ENCODE measurements at places on chromosomes 3 and 15. TPM values are rescaled to one million over a fixed set of nuclear protein-coding genes. Genes with fewer than 3 reads are reported as not detected.

GRCh38 chr3:80993241-80993945 lies 768.1 kb downstream of the GBE1 start:
- no peak for DNase-seq

- DNase-seq: peak; percentile 40
Observed at GRCh38 chr15:84817466-84818081, 418 bp downstream of the ALPK3 start.

GRCh38 chr15:58491499-58492202 lies 59.9 kb downstream of the LIPC start:
- DNase-seq: no peak

DNA sequence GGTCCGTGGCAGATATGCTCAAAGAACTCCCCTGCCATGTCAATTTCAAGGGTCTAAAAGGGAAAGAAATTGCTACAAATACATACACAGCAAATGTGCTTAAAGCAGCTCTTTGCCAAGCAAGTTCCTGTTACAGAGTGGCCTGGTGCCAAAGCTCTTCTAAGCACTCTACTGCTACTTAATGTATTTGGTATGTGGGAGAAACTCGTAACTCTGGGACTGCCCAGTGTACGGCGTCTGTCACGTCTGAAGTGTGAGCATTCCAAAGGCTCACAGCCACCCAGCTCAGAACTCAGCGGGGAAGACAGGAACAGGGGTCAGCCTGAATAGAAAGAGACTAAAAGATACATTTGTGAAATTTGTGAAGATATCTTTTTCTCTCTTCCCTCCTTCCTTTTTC lies 54.6 kb downstream of the RBMS3 start:
- DNase-seq: peak; percentile 83

- no peak for DNase-seq
Observed at GRCh38 chr3:107208100-107208499, 169.1 kb upstream of the CCDC54 start.

DNA sequence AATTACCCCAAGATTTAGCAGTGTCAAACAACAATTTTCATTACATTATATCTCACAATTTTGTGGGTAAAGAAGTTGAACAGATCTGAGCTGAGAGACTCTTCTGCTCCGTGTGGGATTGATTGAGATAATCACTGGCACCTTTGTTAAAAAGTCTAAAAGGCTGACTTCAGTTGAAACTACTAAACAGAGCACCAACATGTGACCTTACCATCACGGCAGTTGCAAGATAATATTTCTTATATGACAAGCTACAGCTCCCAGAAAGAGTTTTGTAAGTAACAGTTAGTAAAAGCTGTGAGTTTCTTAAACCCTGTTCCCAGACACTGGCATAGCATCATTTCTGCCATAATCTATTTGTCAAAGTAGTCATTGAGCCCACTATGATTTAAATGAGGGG lies 25.0 kb downstream of the CGGBP1 start:
- no peak for DNase-seq

DNA sequence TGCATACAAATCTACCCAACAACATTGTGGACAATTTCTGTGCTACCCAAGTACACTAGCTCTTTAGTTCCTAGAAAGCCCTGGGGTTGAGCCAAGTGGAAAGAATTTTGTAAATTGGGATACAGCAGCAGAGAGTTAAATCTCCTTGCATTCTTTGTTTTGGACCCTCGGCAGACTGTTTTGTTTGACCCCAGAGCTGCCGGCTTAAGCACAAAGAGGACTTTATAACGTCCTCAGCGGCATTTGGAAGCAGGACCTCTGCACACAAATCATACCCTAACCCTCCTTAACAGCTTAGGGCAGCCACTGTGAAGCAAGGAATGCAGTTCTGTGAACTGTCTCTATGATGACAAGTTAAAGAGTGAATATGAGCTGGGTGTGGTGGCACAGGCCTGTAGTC lies 415.3 kb downstream of the CNTN4 start:
- no peak for DNase-seq

- DNase-seq: no peak
Observed at GRCh38 chr3:43503067-43503728, 118.6 kb downstream of the ANO10 start.

- DNase-seq: no peak
Observed at GRCh38 chr3:18825665-18826064, 322.6 kb upstream of the KCNH8 start.

- no peak for DNase-seq
Observed at GRCh38 chr15:69744391-69745162, 292.0 kb downstream of the RPLP1 start.

- no peak for DNase-seq
Observed at GRCh38 chr3:37912052-37912733, 50.5 kb downstream of the CTDSPL start.

GRCh38 chr3:98986073-98986472 lies 84.6 kb upstream of the DCBLD2 start:
- no peak for DNase-seq

DNA sequence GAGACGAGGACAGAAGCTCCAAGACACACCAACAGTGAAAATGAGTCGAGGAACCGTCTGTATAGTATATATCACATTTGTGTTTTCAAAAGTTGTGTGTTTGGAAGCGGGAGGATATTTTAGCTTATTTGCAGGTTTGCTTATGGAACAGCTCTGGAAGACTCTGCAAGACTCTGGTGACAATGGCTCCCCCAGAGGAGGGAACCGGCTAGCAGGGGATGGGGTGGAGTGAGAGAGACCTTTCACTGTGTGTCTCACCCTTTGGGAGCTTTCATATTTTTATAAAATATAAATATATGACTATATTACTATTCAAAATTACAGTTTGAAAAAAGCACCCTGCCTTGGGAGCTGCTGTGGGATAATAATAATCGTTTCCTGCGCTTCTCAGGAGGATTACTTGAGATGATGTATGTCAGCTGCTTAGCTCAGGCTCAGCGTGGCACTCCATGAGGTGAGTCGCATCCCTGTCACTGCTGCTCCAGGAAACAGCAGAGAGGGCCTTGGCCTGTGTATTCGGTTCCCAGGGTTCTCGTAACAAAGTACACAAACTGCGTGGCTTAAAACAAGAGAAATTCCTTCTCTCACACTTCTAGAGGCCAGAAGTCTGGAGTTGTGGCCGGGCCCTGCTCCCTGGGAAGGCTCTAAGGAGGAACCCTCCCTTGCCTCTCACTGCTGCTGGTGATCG lies 183.9 kb downstream of the FAM43A start:
- no peak for DNase-seq

- DNase-seq: peak; percentile 88
Observed at GRCh38 chr3:12868039-12869034, 27.0 kb upstream of the RPL32 start.

- DNase-seq: peak; percentile 71
Observed at GRCh38 chr15:68210821-68211655, 5.9 kb upstream of the CALML4 start.

GRCh38 chr15:39874890-39875549 lies 45.0 kb downstream of the GPR176 start:
- no peak for DNase-seq

DNA sequence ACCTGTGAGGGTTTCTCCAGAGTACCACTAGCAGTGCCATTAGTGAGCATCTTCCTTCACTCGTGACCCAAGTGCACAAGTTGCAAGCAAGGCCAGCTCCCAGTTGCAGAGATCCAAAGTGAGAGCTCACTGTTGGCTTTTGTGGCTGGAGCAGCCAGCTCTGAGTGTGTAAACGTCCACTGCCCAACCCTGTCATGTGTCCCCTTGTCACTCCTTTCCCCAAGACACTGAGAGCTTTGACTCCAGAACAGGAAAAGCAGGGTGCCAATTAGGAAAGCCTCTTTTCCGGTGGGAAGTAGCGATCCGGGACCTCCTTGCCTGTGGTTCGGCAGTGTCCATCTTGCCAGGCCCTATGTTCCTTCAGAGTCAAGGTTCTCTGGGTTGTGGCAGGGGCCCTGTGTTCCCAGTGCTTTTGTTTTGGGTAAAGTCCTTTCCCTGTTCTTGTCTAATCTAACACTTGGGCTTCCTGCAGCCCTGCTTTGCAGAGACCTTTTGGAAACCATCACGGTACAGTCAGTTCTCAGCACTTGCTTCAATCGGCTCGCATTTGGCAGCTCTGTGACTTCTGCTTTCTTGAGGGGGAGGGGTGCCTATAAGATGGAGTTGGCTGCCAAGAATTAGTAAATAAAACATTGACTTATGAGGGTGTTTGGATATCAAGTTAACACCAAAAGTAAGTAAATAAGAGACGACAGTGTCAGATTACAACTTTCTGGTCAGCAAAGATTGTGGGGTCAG lies 90.5 kb downstream of the DNASE1L3 start:
- peak; percentile 58 for DNase-seq

DNA sequence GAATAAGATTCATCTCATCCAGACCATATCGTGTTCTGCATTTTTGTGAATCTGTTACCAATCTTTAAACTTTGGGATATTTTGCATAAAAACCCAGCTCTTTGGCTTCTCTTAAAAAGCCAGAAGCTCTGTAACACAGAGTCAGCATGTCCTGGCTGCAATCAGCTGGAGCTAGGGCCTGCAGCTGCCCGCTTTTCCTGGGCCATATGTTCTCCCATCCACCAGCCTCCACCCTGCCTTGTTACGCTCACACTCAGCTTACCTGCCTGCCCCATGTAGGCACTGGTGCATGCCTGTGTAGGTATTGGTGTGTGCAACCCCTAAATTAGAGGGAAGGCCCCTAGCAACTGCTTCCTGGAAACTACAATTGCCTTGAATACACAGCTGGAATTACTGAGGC lies 48.2 kb downstream of the CRYGS start:
- no peak for DNase-seq

- no peak for DNase-seq
Observed at GRCh38 chr3:171066206-171066605, 39.7 kb upstream of the SLC2A2 start.

DNA sequence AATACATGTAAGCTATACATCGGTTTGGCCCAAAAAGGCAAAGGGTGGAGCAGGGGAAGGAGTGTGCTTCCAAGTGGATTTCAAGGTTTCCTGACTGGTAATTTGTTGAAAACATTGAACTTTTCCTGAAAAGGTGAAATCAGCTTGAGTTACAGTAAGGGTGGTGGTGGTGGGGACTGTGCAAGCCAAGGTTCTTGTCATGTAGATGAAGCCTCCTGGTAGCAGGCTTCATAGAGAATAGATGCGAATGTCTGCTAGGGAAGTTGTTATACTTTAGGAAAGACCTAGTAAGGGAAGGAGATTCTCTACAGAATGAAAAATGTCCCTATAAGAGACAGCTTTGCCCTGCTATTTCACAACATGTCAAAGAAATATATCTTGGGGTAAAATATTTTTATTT lies 528.2 kb upstream of the CBLB start:
- DNase-seq: no peak

DNA sequence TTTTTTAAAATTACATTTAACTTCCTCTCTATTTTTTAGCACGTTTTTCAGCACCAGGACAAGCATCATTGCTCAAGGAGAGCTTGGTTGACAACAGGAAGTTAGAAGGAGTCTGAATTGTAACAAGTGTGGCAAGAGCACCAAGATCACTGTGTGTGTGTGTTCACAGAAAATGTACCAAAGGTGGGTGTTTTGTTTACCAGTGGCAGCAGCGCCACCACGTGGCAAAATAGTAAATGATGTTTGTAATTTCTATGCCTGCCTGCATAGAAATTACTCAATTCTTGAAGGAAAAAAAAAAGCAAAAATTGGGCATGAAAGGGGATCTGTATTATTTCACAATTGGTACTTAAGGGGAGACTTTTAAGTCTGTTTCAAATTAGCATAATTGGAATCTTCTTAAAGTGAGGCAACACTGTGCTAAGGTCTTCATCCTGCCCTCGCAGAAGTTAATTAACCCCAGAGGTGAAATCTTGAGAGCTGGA lies 7.4 kb upstream of the U2SURP start:
- DNase-seq: peak; percentile 71

- no peak for DNase-seq
Observed at GRCh38 chr3:122353215-122353614, 28.2 kb downstream of the CSTA start.

- DNase-seq: no peak
Observed at GRCh38 chr15:52143873-52144272, 31.3 kb upstream of the BCL2L10 start.

- DNase-seq: peak; percentile 46
Observed at GRCh38 chr3:41575724-41576123, 376.4 kb downstream of the CTNNB1 start.

DNA sequence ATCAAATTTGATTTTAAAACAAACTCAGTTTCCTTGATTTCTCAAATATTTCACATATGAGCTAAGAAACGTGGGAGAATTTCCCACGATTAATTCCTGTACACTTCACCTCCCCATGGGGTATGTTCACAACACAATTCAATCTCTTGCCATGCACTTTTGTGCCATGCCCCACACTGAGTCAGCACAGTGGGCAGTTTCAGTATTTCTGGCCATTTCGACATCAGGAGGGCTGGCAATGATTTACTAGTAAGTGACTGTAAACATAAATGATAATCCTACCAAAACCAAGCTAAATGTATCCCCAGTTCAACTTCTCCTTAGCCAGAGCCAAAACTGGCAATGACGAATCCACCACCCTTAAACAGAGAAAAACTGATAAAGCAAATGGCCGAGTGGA lies 293.6 kb downstream of the FGF12 start:
- DNase-seq: no peak

GRCh38 chr3:12230877-12231276 lies 58.0 kb upstream of the PPARG start:
- no peak for DNase-seq

GRCh38 chr15:74589826-74590225 lies 25.8 kb upstream of the CLK3 start:
- no peak for DNase-seq

GRCh38 chr3:45585371-45585770 lies 9.2 kb upstream of the LIMD1 start:
- no peak for DNase-seq

GRCh38 chr3:184659797-184660301 lies 52.0 kb downstream of the MAGEF1 start:
- peak; percentile 29 for DNase-seq

DNA sequence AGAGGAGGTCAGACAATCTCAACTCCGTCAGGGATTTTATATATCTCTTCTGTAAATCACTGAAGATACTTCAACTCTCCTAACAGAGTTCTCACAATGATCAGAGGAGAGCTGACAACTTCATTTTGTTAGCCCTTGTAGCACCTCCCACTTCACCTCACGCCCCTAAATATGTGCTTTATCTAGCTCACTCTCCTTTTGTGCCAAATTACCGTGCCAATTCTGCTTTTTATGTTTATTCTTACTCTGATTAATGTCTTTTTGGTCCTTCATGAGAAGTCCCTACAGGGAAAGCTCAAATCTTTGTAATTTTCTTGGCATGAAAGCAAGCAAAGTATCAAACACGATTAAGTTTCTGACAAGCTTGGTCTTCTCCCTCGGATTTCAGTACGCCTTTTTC lies 636.1 kb upstream of the NAALADL2 start:
- no peak for DNase-seq

GRCh38 chr15:40925863-40926658 lies 3.1 kb upstream of the DLL4 start:
- peak; percentile 28 for DNase-seq

DLG1 gene
- total RNA-seq: 44.1 TPM

OR4F15 gene
- not detected for total RNA-seq

BFSP2 gene
- not detected for total RNA-seq

GABRA5 gene
- 1.6 TPM for total RNA-seq

ZSCAN2 gene
- total RNA-seq: 5.0 TPM

WDR93 gene
- not detected for total RNA-seq

EPHA3 gene
- 8.1 TPM for total RNA-seq

CLDN18 gene
- total RNA-seq: 13.2 TPM

ALDH1A3 gene
- 3.4 TPM for total RNA-seq

KBTBD13 gene
- total RNA-seq: 2.6 TPM

C3orf85 gene
- not detected for total RNA-seq

VPS39 gene
- 39.2 TPM for total RNA-seq

Measured in left cardiac atrium (tissue), 4 donors.